ENCODE measurements at places on chromosomes 13 and 19.

DNA sequence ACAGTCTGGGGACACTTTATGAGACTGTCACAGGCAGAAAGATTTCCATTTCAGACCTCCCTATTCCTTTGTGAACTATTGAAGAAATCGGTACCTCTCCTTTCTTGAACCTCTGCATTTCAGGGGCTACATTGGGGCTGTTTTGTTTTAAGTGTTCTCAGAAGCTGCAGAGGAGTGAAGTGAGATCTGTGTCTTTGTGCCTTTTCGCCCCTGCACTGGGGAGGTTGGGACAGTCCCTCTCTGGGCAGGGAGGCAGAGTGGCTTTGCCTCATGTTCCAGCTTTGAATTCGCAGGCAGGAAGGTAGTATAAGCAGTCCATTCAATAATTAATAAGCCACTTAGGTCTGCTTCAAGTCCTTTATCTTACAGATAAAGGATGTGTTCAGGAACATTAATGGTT is 9.5 kb upstream of the AMER2 start:
- DNase-seq: no peak

- DNase-seq: no peak
Observed at GRCh38 chr19:32141840-32142511, 203.4 kb upstream of the ZNF507 start.

DNA sequence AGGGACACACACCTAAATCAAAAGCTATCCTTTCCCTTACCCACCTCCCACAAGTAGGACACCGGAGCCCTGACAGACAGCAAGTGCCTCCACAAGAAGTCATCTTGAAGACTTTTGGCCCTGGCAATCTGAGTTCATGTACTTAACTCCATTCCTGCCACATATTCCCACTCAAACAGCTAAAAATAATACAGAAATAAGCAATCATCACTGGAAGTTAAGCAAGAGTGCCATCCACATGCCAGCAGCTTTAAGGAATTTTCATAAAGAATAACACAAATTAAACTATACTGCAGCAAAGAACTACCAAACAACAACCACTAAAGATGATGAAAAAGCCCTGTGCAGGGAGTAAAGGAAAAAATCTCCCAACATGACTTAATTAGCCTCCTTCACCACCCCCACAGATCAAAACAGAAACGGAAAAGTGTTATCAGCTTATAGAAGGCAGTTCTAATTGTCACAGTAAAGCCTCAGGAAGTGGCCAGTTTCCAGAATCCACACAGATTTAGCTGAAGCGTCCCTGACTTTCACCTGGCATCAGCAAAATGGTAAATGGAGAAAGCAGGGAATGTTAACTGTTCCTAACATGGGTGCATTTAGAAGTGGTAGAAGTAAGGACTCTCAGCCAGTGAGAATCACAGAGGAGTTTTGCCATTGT is 343.9 kb downstream of the TBC1D4 start:
- DNase-seq: no peak

DNA sequence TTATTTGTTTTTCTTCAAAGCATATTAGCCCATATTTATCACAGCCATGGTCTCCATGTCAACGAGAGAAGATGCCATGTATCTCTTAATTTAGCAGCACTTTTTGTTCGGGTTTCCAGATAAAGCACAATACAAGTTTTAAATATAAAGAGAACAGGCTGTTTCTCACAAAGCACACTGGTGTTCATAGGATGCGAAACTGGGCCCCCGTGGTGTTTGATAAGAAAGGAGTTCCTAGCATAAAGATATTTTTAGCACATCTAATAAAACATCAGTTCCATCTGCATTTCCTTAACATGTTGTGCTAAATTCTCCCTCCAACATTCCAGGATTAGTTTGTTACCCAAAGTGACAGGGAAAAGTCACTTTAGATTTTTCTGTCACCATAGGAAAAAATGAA is 72.4 kb upstream of the EDNRB start:
- DNase-seq: no peak

DNA sequence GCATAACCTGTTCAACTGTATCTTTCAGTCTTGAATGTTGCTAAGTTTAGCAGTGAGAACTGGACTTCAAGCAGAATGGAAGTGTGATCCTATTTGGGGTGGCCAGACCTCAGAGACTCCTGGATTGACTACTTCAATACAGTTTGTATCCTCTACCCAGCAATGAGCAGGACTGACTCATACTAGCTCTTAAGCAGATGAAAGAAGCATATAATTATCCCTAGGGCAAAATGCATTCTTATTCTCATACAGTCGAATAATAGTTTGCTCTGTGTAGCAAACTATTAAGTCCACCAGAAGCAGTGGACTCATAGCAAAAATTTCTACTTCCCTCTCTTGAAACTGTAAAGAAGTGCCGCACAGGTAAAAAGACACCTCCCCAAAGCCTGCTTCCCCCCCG is 46.4 kb upstream of the FAM216B start:
- DNase-seq: no peak

- DNase-seq: no peak
Observed at GRCh38 chr13:40784540-40784939, 4.9 kb upstream of the SLC25A15 start.

- DNase-seq: no peak
Observed at GRCh38 chr13:63381078-63381859, 1965.6 kb upstream of the PCDH20 start.

DNA sequence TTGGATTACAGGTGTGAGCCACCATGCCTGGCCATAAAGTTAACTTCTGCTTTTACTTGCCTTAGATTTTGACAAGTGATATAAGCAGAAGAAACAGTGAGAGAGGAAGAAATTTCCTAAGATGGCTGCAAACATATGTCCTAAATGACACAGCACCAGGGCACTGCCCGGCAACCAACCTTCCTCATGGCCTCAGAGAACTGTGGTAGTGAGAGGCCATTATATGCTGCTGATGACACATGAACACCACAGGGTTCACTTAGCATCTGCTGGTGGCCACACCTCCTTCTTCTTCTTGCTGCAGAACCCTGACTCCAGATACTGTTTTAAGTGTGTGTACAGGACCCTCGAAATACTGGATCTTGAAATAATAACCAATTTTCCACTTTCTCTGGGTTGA is 88.2 kb downstream of the KCTD12 start:
- no peak for DNase-seq

DNA sequence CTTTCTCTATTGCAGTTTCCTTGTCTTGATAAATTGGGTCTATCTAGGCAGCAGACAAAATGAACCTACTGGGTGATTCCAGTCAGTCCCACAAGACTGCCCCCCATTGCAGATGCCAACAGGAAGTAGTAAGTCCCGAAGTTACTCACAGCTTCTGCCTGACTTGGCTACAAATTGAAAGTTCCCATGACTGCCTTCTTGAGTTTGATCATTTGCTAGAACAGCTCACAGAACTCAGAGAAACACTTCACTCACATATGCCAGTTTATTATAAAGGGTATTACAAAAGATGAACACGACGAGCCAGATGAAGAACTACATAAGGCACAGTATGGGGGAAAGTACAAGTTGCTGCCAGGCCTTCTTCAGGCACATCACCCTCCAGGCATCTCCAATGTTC is 50.0 kb downstream of the TEX26 start:
- DNase-seq: no peak

DNA sequence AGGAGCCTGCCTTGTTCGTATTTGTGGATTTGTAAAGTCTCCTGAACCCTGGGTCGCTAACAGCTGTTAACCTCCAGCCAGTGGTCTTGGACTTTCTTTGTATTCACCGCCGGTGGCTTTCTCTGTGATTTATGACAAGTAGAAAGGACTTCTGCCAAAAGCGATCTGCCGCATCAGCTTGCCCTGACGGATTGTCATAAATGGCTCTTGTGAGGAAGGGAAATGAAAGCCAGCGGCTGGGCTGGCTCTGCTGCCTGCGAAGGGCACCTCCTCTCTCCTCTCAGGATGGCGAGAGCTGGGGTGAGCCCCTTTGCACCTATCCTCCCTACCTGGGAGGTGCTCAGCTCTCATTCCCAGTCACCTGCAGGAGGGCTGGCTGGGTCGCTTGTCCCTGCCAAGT is 25.6 kb downstream of the DHRS12 start:
- DNase-seq: no peak

- no peak for DNase-seq
Observed at GRCh38 chr13:36014763-36015162, 116.4 kb downstream of the DCLK1 start.

All from activated CD4-positive, alpha-beta T cell treated with anti-CD3 and anti-CD28 coated beads, Interleukin-2, amount 50 U/mL, for 48 hours (primary cell).